ENCODE measurements at places on chromosomes 6 and 20.

GRCh38 chr6:160535270-160535669 is 128.8 kb downstream of the LPA start:
- DNase-seq = no peak

GRCh38 chr20:37995856-37996605 is 37.2 kb downstream of the TTI1 start:
- no peak for DNase-seq

DNA sequence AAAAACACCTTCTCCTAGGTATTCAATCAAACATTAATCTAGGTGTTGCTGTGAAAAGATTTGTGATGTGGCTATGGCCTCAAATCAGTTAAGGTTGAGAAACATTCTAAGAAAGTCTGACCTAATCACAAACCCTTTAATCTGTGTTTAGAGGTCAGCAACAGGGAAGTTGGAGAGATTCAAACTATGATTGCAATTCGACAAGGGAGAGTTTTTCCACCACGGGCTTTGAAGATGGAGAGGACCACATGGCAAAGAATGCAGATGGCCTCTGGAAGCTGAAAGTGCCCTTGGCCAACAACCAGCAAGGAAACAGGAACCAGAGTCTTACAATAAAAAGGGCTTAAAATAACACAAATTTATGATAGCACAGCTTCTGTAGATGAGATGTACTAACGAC is 29.6 kb upstream of the LGSN start:
- no peak for DNase-seq

- no peak for DNase-seq
These were observed 4.7 kb upstream of the ENPP5 start for GRCh38 chr6:46175446-46175845.

GRCh38 chr6:24146871-24147270 is 20.9 kb downstream of the NRSN1 start:
- DNase-seq = no peak

DNA sequence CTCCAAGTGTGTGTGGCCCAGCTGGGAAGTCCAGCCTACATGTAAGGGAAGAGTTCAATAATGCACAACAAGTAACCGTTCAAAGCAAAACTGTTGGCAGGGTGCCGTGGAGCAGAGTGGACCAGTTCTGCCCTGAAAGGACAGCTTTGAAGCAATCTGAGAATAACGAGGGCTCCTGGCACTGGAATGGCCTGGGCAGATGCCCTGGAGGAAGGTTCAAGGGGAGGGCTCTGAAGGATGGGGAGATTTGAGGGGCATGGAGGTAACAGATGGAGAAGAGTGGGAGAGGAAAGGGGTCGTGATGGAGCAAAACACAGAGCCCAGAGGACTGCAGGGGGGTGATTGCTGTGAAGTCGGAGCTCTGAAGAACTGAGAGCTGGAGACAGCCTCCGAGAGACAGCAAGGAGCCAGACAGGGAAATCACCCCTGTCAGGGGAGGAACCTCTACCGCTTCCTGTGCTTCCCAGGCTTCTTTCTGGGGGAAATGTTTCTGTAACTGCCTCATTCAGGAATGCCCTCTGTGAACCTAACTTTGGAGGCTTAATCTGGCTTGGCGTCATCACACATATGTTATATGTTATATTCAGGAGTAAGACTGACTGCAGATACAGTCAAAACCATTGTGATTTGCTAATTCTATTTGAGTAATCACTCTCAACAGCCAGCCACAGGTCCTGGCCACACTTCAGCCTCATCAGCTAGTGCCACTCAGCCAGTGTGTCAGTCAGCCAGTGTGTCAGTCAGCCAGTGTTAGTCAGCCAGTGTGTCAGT is 41.2 kb downstream of the ZC3H12D start:
- no peak for DNase-seq

DNA sequence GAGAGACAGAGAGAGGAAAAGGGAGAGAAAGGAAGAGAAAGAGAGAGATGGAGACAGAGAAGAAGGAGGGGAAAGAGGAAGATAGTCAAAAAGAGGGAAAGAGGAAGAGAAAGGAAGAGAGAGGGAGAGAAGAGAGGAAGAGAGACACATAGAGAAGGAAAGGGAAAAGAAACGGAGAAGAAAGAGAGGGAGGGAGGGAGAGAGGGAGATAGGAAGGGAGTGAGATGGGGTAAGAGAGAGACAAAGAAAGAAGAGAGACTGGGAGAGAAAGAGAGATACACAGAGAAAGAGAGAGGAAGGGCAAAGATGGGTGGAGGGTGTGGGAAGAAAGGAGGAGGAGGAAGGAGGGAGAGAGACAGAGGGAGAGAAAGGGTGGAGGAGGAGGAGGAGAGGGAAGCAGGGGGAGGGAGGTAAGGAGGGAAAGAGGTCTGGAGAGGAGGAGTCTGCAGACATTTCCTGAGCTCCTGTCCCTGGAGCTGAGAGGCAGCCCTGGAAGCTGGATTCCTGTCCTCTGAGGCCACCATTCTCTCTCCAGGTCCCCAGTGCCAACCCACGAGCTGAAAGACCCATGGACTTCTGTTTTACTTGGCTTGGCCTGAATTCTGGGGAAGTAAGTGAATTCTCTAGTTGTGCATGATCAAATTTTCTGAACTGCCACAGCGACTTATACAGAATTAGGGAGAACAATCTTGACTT is 9.9 kb downstream of the FOXF2 start:
- DNase-seq = no peak

DNA sequence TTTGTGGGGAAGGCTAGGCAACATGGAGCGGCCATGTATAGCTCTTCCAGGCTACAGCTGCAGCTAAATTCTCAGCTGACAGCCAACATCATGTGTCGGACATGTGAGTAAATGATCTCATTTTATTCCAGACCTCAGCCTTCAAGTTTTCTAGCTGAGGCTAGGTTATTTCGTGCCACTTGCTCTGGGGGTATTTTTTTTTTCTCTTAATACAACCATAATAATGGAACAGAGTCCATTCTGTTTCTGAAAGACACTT is 573.5 kb downstream of the CD109 start:
- no peak for DNase-seq

DNA sequence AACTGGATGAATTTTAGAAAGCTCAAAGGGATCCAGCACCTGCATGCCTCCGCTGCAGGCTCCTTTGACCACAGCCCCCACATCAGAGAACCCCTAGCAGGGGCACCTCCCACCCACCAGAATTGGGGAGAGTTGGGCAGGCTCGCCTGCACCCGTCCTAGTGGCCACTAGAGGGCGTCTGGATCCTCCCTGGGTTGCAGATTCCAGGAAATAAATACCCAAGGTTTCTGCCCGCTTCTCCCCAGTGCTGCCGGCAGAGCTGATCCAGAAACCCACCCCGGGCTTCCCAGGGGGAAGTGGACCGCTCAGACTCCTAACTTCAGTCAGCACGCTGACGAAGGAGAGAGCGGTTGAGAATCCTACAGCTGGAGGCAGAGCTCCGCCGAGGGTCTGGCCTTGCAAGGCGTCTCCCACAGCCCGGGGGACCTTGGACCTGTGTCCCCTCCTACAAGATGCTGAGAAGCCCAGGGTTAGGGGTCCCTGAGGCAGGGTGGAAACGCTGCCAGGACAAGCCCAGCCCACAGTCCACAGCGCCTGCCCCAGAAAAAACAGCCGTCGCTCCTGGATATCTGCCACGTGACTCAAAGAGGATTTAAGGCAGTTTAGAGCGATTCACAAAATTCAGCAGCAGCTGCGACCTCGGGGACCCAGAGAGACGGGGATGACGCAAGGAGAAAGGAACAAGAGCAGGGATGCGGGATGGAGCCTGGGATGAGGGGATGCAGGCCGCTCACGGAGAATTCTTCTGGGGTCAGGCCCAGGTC is 32.6 kb upstream of the PHACTR3 start:
- DNase-seq = peak; percentile 10

- no peak for DNase-seq
These were observed 3.7 kb downstream of the ACSS1 start for GRCh38 chr20:25054096-25054820.

DNA sequence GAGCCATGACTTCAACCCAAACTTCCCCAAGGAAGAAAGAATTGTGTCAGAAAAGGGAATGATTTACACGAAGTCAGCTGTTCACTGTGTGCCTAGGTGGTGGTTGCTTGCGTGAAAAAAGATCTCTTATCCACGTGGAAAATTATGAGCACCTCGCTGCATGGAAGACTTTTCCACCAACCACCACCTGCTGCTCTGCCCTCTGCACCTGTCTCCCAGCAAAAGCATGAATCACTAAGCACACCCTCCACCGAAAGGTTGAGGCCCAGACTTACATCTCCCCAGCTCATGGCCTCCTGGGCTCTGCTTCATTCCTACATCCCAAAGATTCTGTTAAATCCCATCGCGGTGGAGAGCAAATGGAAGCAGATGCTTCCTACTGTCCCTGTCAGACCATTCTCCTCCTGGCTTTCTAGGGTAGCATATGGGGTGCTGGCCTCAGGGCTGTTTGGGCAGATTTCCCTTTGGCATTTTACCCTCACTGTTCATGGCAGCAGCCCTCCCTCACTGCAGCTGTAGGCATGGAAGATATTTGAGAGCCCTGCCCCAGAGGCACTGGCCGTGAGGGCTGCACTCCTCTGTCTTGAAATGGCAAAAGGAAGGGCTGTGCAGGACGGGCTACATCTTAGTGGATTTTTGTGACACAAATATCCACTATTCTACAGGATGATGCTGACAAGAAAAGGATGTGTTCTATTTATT is 37.6 kb upstream of the CST5 start:
- DNase-seq = no peak

DNA sequence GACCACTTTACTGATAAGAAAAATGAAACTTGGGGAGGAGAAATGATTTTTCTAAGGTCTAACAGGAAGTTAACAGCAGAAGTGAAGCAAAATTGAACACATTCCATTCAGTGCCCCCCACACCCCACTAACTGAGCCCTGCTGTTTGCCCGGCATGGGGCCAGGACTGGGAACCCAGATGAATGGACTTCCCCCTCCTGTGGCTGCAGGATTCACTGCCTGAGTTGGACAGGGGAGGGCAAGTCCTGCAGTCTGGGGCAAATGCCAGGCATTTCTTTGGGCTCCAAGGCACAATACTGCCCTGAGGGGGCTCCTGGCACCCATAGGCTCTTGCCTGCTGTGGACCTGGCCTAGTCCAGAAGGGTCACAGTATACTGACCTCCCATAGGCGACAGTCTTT is 28.3 kb downstream of the FYN start:
- no peak for DNase-seq

DNA sequence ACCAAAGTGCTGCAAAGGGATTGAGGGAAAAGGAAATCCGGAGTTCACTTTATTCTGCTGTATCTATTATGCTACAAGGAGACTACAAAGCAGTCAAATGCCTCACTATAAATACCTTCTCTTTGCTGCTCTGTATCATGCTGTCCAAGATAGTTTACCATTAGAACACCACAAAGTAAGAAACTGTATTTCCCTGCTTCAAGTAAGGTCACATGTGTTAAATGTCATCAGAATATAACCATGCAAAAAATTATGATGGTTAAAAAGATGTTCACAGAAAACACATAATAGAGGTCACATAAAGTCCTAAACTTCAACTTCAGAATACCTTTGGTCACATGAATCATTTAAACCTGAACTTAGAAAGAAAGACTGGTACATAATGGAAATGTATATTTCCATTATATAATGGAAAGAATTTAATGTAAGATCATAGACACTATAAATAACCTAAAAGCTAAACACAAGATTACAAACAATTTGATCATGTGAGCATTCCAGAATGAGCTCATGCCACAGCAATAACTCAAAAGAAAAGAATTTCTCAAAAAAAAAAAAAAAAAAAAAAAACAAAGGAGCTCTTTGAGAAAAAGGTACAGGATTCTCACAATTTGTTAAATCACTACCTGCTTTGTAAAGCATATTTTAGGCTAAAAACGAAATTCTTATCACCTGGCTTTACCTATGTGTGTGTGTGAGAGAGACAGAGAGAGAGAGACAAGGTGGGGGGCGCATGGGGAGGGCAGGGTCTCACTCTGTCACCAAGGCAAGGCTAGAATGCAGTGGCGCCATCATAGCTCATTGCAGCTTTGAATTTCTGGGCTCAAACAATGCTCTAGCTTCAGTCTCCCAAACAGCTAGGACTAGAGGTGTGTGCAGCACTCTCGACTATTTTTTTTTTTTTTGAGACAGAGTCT is 58.7 kb downstream of the KIF13A start:
- DNase-seq = no peak

DNA sequence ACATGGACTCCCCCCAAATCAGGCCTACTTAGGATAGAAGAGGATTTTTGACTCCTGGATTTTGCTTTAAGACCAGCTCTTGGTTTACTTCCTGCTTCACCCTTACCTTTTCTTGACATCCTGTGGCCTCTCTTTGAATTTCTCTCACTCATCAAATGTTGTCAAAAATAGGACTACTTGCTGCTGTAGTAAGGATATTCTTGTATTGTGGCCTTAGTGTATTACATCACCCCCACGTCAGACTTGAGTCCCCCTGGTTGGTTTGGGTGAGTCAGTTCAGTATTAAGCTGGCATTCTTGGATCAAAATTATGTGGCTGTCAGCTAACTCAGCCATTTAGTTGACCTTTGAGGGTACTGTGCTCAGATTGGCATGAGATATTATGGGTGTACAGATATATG is 1.1 kb downstream of the TPX2 start:
- no peak for DNase-seq

- DNase-seq = no peak
These were observed 75.3 kb downstream of the ASXL1 start for GRCh38 chr20:32433311-32434021.

DNA sequence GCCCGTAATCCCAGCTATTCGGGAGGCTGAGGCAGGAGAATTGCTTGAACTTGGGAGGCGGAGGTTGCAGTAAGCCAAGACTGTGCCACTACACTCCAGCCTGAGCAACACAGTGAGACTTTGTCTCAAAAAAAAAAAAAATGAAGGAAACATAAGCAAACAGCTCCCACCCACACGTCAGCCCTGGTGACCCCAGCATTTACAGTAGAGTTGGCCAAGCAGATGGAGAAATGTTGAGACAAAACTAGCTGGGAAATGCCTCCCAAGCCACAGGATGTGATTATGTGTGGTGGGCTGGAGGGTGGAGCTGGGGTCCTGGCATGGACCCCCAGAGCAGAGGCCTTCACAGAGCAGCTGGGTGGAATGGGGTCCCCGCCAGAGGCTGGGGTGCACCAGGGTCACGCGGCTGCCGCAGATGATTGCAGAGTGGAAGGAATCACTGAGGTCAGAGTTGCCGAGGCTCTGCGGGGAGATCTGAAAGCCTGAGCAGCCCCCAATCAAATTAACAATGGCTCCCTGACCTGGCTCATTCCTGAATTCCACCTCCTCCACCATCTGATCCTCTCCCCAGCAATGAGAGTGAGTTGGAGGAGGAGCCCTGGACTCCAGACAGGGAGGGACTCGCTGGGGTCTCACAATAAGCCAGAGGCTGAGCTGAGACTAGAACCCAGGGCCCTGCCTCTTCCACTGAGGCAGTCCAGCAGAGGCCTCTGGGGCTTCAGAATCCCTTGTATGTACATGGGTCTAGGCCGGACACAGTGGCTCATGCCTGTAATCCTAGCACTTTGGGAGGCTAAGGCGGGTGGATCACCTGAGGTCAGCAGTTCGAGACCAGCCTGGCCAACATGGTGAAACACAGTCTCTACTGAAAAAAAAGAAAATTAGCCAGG is 34.7 kb upstream of the TGM2 start:
- DNase-seq = no peak

DNA sequence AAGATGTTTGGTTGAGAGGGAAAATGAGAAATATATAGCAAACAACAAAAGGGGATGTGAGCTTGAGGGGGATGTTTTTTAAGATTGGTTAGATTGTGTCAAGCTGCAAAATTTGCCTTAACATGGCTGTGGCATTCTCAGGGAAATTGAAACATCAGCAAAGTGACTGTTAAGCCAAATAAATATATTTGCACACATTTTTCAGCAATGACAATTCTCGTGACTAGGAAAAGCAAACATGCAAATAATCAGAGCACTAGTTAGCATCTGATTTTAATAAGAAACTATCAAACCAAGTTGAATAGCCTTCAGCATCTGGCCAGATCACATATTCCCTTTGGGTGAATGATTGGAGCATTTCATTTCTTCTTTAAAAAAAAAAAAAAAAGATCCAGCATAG is 262.8 kb downstream of the TBC1D7 start:
- DNase-seq = no peak

Measured in activated CD8-positive, alpha-beta memory T cell treated with anti-CD3 and anti-CD28 coated beads for 1 hour (primary cell).